ENCODE measurements at places on chromosomes 13 and 19.

DNA sequence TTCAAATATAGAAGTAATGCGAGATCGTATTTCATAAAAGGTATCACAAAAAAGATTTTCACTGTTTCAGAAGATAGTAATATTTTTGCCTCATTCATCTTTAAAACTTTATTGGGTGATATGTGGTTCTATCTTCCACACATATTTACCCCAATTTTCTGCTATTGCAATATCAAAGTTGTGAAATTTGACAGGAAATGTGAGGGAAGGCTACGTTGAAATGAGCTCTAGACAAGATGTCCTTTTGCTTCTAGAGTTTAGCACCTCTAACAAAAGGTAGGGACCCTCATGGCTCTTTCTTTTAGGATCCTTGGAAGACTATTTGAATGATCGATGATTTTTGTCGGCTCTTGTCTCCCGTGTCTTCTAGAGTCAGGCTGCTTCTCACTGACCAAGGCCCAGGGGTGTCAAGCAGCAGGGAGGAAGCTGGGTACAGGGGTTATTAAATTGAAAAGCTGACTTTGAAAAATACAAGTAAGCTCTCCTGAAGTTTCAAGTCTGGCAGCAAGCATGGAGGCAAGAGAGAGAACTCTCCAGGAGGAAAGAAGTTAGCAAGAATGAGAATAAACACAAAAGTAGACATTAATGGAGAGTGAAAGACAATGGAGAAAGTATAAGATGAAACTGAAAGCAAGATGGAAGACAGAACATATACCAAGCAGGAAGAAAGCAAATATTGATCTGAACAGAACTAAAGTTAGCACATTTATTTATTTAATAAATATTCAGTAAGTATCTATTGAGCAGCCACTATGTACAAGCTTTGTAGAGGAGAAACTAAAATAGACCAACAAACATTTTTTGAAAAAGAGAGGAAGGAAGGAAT is 73.4 kb downstream of the RUBCNL start:
- DNase-seq, result no peak

- DNase-seq, result no peak
Observed at GRCh38 chr13:99741960-99742359, 229.6 kb downstream of the ZIC5 start.

DNA sequence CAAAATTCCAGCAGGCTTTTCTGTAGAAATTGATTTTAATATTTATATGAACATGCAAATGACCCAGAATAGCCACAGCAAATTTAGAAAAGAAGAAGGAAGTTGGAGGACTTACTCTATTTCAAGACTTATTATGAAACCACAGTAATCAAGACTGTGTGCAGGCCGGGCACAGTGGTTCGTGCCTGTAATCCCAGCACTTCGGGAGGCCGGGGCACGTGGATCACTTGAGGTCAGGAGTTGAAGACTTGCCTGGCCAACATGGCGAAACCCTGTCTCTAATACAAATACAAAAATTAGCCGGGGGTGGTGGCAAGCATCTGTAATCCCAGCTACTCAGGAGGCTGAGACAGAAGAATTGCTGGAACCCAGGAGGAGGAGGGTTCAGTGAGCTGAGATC is 6.0 kb upstream of the FFAR2 start:
- DNase-seq, result no peak

DNA sequence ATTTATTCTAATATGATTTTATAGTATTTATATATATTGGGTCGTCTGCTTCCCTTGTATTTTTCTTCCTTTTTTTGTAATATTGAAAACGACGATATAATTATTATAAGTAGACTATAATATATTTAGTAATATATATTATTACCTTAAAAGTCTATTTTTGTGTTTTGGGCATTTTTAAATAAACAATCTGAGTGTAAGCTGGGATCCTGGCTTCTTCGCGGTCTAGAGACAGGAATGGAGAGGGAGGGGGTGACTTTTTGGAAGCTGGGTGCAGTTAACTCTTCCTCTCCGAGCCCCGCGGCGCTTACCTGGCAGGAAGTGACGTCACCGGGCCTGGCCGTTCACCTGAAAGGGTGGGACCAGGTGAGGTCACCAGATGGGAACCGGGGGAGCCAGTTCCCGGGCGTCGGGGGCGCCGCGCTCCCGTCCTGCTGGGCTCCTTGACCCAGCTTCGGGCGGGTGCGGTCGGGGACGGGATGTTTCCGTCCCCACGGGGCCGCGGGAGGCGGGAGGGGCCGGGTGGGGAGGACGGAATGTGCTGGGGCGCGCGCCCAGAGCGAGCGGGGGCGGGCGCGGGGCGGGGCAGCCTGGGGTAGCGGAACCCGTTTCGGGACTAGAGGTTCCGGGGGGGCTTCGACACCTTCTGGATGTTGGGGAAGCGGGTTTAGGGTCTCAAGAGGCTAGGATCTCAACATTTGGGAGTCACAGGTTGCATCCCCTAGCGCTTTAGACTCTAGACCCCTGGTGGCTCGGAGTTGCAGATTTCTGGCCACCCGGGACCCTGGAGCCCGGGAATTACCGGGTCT is 2.8 kb downstream of the ZFP36 start:
- DNase-seq, result peak; percentile 59

- no peak for DNase-seq
Observed at GRCh38 chr19:32896516-32897214, 27.1 kb upstream of the SLC7A9 start.

GRCh38 chr13:114067886-114068651 is 64.4 kb downstream of the RASA3 start:
- no peak for DNase-seq

DNA sequence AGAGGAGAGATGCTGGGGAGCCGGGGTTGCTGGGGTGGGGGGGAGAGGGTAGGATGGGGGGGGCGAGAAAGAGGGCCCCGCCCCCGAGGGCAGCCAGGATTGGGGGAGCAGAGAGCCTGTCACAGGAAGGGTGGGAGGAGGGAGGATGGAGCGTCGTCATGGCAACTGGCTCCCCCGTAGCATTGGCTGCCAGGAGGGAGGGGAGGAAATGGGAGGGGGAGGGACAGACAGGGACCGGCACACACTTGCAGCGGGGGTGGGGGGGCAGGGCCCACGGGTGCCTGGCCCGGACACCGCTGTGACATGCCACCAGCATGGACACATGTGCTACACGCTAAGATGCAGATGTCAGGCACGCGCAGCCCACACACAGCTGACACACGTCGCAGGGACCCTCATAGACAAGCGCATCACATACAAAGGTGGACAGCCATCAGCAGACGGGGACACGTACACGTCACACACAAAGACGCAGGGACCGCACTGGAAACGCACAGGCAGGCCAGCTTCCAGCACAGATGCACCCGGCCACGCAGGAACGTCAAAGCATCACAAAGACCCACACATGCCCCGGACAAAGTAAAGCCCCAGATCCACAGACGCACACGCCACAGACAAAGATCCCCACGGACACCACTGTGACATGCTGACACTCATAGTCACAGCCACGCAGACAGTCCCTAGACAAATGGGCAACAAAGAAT is at the start of gene LMTK3:
LMTK3 (minus strand) TSS at position 36 of the 704 bp plus-strand sequence. CDS start 259 bp downstream, outside the sequence.
- DNase-seq, result no peak

All from SHP77 treated with DMSO at 0.1 percent for 48 hours (cell line).